ENCODE measurements at places on chromosomes 6 and 20.

DNA sequence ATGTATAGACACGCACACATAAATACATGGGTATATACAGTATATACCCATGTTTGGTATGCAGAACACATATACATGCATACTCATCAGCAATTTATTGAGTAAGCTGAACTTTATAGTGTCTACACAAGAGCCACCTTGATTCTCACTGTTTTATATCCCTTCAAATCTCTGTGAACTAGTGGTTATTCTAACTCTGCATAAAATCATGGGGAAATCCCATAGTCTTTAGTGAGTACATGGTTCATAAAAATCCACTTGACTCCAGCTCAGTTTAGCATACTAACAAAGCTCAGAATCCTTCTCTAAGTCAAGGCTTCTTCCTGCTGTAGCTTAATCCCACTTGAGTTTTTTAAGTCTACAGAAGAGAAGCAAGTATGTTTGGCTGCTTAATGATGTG lies 104.1 kb downstream of the THEMIS start:
- DNase-seq, result no peak

GRCh38 chr6:142871910-142872331 lies 73.1 kb downstream of the HIVEP2 start:
- DNase-seq, result peak; percentile 83

GRCh38 chr6:81262656-81263055 lies 489.8 kb downstream of the TENT5A start:
- no peak for DNase-seq

- DNase-seq, result no peak
Measured at GRCh38 chr20:50043573-50044352, 61.0 kb downstream of the SNAI1 start.

GRCh38 chr20:63036291-63036690 lies 29.5 kb upstream of the BHLHE23 start:
- DNase-seq, result no peak

DNA sequence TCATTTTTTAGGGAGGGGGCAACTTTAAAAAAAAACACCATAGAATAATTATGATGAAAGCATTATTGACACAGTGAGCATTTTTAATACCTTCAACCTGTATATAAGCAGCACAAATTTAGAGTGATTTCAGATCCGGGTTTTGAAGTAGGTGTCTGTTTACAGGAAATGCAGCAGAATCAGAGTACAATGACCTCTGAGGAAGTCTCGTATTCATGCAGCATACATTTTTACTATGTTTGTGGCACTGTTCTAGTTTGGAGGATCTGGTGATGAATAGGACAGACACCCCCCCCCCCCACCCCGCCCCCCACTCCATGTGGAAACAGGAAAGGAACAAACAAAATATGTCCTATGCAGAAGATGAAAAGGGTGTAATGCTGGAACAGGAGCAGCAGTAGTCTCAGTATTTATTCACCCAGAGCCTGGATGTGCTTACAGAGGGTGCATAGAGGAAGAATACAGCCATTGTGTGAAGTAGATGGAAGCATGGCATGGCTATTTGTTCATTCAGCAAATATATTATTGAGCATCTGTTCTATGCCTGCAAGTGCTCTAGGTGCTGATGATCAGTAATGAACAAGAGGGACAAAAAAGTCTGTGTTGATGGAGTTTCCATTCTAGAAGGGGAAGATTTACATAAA lies 19.7 kb downstream of the VAPB start:
- no peak for DNase-seq

DNA sequence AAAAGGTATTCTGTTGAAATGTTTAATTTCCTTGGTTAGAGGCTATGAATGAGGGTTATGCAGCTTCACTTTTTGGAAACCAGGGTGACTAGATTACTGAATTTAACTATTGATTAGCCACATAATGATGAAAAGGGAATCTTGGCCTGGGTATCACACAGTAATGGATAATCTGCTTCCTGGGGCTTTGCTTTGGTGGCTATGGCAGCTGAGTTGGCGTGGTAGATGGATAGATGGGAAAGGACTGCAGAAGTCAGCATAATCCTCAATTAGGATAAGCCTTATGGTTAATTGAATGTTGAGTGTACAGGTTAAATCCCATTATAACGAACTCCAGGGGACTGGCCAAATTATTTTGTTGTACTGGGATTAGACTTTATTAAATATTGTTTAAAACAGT lies 5.2 kb downstream of the NCOA3 start:
- DNase-seq, result no peak

GRCh38 chr20:34956751-34957472 lies 1.2 kb downstream of the MYH7B start:
- DNase-seq, result no peak

DNA sequence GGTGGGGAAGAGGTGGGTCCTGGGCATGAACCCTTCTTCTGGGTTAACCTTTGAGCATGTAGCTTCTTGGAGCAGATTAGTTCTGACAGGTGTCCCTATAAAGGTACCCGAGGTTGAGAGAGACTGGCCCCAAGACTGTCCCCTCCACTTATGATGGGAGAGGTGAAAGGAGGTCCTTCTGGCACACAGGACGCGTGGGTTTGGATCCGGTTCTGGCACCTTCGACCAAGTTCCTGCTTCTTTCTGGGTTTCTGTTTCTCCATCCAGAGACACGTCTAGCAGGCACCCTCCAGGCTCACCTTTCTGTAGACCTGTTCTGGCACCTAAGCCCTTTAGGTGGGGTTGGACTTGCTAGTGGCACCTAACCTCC lies 4.1 kb downstream of the PAX1 start:
- DNase-seq, result no peak

GRCh38 chr6:35312076-35312800 lies 14.6 kb downstream of the DEF6 start:
- DNase-seq, result no peak

GRCh38 chr6:10583509-10583901 lies 62.4 kb downstream of the GCNT2 start:
- no peak for DNase-seq

GRCh38 chr6:148146717-148147462 lies 195.7 kb upstream of the SASH1 start:
- peak; percentile 1 for DNase-seq

GRCh38 chr6:82959385-82959941 lies 106.2 kb downstream of the UBE3D start:
- peak; percentile 94 for DNase-seq

GRCh38 chr6:155399062-155399744 lies 56.4 kb downstream of the NOX3 start:
- no peak for DNase-seq

DNA sequence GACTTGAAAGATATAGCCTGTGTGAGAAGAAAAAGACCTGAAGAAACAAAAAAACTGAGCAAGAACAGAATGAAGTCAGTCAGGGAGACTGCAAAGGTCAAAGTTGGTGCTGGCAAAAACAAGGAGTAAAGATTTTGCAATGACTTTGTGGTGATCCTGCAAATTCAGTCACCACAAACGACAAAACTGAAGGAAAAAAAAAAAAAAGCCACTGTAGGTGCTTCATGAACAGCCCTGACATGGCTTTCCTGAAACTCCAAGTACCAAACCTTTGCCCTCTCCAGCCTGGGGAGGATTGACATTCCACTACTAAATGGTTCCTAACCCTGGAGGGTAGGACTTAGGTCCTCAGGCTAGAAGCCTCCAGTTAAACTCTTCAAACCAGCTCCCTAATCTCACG lies 114.7 kb upstream of the BEND3 start:
- no peak for DNase-seq

GRCh38 chr6:33567836-33568235 lies 12.2 kb downstream of the BAK1 start:
- peak; percentile 14 for DNase-seq

GRCh38 chr6:87756858-87757257 lies 54.8 kb upstream of the AKIRIN2 start:
- peak; percentile 75 for DNase-seq

DNA sequence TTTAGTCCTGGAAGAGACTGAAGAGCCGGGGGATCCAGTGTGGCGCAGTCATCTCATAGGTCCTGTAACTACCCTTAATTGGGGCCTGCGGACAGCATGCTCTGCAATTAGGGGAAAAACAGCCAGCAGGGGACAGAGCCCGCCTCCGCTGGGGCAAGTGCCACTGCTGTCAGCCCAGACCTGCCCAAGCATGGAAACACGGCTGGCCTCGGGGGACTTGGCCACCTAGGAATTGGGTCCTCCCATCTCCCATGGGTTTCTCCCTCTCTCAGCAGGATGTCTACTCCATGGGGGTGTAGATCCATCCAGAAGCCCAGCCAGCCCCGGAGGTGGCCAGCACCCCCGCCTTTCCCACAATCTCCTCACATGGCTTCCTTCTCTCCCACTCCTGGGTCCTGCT lies 3.6 kb downstream of the GHRH start:
- no peak for DNase-seq

- no peak for DNase-seq
Measured at GRCh38 chr20:58709013-58709702, 16.6 kb downstream of the NPEPL1 start.

- DNase-seq, result peak; percentile 83
Measured at GRCh38 chr20:14235355-14235754, 102.1 kb downstream of the FLRT3 start.

GRCh38 chr6:106145144-106145543 lies 59.0 kb downstream of the PRDM1 start:
- DNase-seq, result no peak

DNA sequence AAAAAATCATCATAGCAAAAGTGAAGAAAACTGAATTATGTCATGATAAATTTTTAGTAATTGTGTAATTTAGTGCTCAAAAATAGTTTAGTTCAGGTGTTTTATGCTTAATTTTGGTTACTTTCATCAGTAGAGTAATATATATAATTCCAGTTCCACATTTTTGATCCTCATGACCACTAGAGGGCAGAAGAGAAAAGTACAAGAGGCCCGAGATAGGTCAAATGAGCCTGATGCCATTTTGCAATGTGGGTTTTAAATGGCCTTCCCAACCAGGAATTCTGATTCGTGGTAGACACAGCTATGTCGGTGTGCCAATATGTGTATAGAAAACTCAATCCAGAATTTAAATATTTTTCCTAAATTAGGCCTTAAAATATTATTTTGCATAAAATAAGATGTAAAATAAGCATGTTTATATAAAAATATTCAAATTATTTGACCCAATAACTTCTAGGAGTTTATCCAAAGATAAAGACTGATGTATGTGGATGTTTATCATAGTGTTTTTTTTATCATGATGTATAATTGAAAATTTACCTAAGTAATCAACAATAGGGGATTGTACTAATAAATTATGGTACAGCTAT lies 159.7 kb upstream of the RPS6KA2 start:
- DNase-seq, result peak; percentile 59

GRCh38 chr20:41040855-41041254 lies 12.2 kb downstream of the TOP1 start:
- DNase-seq, result no peak

- no peak for DNase-seq
Measured at GRCh38 chr6:81263531-81264168, 488.8 kb downstream of the TENT5A start.

- DNase-seq, result no peak
Measured at GRCh38 chr20:57484772-57485171, 40.2 kb downstream of the CTCFL start.

GRCh38 chr20:51183451-51183850 lies 160.5 kb upstream of the KCNG1 start:
- peak; percentile 28 for DNase-seq

GRCh38 chr20:46835418-46835817 lies 59.2 kb upstream of the EYA2 start:
- peak; percentile 13 for DNase-seq

DNA sequence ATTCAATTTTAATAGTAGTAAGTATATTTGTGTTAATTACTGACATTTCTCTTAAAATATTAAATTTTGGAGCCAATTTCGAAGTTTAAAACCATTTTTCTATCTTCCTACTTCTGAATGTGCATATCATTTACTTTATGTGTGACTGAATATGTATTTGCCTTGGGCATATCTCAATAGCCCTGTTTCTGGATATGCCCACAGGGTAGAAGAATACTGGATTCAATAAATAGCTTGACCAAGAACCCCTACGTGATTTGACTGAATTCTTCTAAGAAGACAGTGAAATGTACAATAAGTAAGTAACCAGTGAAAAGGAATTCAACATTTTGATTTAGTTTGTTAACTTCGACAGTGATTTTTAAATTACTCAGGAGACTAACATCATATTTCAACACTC lies 7.8 kb downstream of the HMGN3 start:
- no peak for DNase-seq

GRCh38 chr20:23147964-23148730 lies 62.0 kb upstream of the CD93 start:
- peak; percentile 89 for DNase-seq

DNA sequence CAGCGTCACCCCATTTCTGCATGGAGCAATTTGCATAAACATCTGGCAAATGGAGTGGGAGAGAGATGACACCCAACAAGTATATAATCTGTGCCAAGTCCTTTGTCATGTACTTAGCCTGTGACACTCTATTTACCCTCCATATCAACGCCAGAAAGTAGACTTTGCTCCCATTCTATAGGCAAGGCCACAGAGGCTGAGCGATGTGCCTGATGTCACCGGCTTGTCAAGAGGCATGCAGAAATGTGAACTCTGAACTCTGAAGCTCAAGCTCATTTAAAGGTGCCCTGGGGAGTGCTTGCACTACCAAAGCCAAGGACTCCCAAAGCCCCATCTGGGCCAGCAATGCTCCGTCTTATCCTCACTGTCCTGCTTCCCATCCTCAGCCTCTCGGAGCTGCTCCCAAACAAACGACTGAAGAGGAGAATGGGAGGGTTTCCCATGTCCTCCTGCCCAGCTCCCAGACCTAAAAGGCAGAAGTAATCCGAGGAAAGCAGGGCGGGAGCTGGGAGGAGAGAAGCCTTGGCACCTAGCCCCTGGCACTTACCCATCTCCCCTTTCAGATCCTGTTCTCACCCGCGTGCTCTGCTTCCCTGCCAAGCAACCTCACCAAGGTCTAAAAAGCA lies 9.2 kb downstream of the CPNE5 start:
- DNase-seq, result peak; percentile 13

DNA sequence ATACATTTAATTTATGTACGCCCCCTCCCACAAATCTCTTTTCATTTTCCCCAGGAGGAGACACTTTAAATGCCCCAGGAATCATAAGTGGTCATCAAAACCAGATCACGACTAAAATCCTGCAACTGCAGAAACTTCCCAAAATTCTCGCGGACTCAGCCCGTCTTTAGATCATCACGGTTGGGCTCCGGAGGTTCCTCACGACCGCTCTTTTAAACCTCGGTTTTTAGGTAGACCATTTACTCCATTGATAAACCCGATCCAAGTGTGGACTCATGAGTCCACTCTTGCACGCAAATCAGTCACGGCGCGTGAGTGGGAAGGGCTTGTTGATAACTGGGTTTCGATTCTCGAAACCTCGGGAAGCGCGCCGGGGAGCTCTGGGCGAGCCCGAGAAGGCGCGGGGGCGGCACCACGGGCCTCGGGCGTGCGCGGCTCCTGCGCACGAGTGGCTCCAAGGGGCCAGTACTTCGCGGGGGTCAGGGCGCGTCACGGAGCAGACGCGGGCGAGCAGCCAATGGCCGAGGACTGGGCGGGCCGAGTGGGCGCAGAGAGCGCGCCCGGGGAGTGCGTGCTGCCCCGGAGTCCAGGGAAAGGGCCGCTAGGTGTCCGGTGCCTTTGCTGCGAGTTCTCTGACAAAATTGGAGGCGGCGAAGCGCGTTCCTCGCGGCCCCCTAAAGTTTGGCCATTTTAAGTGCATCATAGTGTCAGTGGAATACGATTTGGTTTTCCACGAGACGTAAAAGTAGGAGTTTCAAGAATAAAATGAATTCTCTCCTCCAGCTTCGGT lies 635 bp upstream of the TENT5A start:
- DNase-seq, result peak; percentile 91
